Esophagus mucosa (tissue), 1 donor: ENCODE measurements at places on chromosomes 2 and 18. TPM values are rescaled to one million over a fixed set of nuclear protein-coding genes. Genes with fewer than 3 reads are reported as not detected.
A peak's percentile ranks its signal among the peaks of the same experiment; 100 is the strongest.

GRCh38 chr2:62013641-62014040 is 108.2 kb downstream of the COMMD1 start:
- no peak for ATAC-seq

- ATAC-seq, result peak; percentile 89
These were observed 29.4 kb downstream of the HADHB start for GRCh38 chr2:26274058-26274613.

The ECEL1 gene
- not detected for total RNA-seq

The GNAL gene
- total RNA-seq, result 8.8 TPM

DNA sequence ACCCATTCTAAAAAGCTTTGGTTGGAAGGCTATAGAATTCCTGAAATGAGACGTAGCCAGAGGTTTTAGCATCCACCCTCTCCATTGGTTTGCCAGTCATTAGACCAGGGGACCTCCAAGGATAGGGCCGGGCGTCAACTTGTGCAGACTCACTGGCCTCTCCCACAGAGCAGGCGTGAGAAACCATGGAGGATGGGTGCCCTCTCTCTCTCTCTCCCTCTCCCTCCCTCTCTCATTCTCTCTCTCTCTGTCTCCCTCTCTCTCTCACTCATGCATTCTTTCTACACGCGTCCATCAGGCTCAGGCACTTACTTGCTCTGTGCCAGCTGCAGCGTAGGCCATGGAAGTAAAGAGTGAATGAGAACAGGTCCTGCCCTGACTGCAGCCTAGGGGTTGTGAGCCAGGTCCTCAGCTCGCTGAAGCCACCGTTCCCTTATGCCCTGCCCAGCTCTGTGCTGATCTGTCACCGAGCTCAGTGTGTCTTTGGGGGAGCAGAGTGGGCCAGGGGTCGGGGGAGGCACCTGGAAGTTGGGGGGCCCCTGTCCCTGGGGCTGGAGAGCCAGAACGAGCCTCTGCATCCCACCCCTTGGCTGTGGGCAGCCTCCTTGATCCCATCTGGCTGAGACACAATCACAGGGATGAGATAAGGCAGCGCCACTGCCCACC is 304.4 kb upstream of the HS6ST1 start:
- ATAC-seq, result no peak

The LIPG gene
- 8.6 TPM for total RNA-seq
